ENCODE measurements at places on chromosomes 12 and 14. TPM values are rescaled to one million over a fixed set of nuclear protein-coding genes. Genes with fewer than 3 reads are reported as not detected.
A peak's percentile ranks its signal among the peaks of the same experiment; 100 is the strongest.

The GPR135 gene
- 1.8 TPM for total RNA-seq

The CLEC4E gene
- total RNA-seq: not detected

The PIP4P1 gene
- 31.3 TPM for total RNA-seq

The ACVR1B gene
- 8.8 TPM for total RNA-seq

The SRGAP1 gene
- total RNA-seq: not detected

The ACVRL1 gene
- not detected for total RNA-seq

DNA sequence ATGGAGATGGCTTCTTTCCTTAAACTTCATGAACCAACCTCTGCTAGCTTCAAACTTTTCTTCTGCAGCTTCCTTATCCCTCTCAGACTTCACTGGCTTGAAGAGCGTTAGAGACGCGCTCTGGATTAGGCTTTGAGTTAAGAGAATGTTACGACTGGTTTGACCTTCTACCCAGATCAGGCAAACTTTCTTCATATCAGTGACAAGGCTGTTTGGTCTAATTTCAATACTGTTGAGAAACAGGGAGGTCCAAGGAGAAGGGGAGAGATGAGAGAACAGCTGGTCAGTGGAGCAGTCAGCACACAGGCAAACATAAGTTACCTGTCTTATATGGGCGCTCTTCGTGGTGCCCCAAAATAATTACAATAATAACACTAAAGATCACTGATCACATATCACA lies 14.9 kb downstream of the SCAF11 start:
- peaks cover 48% of the 10 kb centered on the region for H3K4me1 ChIP-seq
- DNase-seq: no peak
- no peaks in the 10 kb centered on the region for H3K27me3 ChIP-seq
- H3K27ac ChIP-seq: no peak overlapping the region

DNA sequence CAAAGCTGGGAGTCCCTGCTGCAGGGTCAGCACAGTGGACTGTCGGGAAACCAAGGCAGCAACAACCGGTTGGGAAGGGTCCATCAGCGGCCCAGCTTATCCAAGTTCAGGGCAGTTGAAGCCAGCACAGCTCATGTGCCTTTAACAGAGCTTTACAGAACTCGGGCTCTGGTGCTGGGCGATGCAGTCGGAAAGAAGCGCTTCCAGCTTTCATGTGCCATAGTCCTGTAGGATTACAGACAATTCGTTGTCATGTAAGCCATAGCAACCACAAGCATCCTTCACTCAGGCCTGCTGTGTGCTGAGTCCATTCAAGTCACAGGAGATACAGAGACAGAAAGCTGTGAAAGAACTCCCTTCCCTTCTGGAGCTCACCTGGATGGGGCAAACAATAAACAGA lies 3.5 kb upstream of the FAM181A start:
- no peak overlapping the region for H3K27ac ChIP-seq
- H3K36me3 ChIP-seq: no peaks in the 10 kb centered on the region
- H3K27me3 ChIP-seq: peaks cover 7% of the 10 kb centered on the region
- H3K4me3 ChIP-seq: no peak overlapping the region

DNA sequence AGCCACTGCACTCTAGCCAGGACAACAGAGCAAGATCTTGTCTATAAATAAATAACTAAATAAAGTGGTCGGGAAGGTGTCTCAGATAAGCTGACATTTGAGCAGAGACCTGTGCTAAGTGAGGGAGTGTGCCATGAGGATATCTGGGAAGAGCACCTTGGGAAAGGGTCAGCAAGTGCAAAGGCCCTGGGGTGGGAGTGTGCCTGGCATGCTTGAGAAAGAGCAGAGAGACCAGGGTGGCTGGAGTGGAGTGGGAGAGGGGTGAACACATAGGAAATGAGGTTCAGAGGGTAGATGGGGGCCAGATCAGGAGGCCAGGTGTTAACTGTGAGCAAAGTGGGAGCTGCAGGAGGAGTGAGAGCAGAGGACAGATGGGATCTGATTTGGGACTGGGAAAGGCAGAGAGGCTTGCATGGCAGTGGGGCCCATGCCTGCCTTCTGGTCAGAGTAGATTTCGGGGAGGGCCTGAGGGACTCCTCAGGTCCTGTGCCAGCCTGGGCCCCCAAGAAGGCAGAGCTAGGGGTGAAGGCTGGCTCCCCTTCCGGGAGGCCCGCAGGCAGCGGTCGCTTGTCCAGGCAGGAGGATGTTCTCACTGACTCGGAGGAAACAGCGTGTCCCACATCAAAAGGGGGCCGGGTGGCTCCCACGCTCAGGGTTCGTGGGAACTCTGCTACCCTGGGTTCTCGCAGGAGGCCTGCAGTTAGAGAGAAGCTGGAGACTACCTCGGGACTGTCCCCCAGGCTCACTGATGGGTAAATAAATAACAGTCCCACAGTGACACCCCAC lies 32.6 kb downstream of the DTX1 start:
- peak overlapping the region; percentile 82 for H3K27ac ChIP-seq
- peaks cover 56% of the 10 kb centered on the region for H3K4me1 ChIP-seq
- peaks cover 2% of the 10 kb centered on the region for H3K27me3 ChIP-seq
- peak overlapping the region; percentile 43 for H3K4me3 ChIP-seq
- no peaks in the 10 kb centered on the region for H3K36me3 ChIP-seq
- DNase-seq: peak; percentile 69

- H3K4me3 ChIP-seq: no peak overlapping the region
- H3K36me3 ChIP-seq: peaks cover 5% of the 10 kb centered on the region
- H3K4me1 ChIP-seq: peaks cover 5% of the 10 kb centered on the region
- no peak for DNase-seq
- no peaks in the 10 kb centered on the region for H3K27me3 ChIP-seq
Measured at GRCh38 chr12:124780752-124781685, 82.6 kb downstream of the SCARB1 start.

GRCh38 chr12:109518820-109519665 lies 41.6 kb downstream of the UBE3B start:
- peaks cover 24% of the 10 kb centered on the region for H3K36me3 ChIP-seq
- H3K4me3 ChIP-seq: no peak overlapping the region
- no peaks in the 10 kb centered on the region for H3K4me1 ChIP-seq
- peak; percentile 73 for DNase-seq
- peak overlapping the region; percentile 40 for H3K27ac ChIP-seq

GRCh38 chr12:131755305-131756113 lies 44.6 kb downstream of the SFSWAP start:
- peak; percentile 48 for DNase-seq
- no peak overlapping the region for H3K27ac ChIP-seq
- H3K4me3 ChIP-seq: no peak overlapping the region
- no peaks in the 10 kb centered on the region for H3K27me3 ChIP-seq
- peaks cover 67% of the 10 kb centered on the region for H3K36me3 ChIP-seq

GRCh38 chr12:20628226-20628787 lies 66.8 kb upstream of the SLCO1C1 start:
- H3K27ac ChIP-seq: no peak overlapping the region
- H3K4me1 ChIP-seq: no peaks in the 10 kb centered on the region
- H3K4me3 ChIP-seq: no peak overlapping the region
- no peaks in the 10 kb centered on the region for H3K36me3 ChIP-seq
- no peaks in the 10 kb centered on the region for H3K27me3 ChIP-seq
- DNase-seq: no peak

GRCh38 chr12:20450591-20451180 lies 82.3 kb downstream of the PDE3A start:
- H3K36me3 ChIP-seq: no peaks in the 10 kb centered on the region
- no peaks in the 10 kb centered on the region for H3K4me1 ChIP-seq
- no peak for DNase-seq
- no peak overlapping the region for H3K27ac ChIP-seq
- H3K4me3 ChIP-seq: no peak overlapping the region

GRCh38 chr14:70700955-70701585 lies 59.4 kb downstream of the TTC9 start:
- no peak for DNase-seq
- H3K27ac ChIP-seq: no peak overlapping the region
- H3K4me3 ChIP-seq: no peak overlapping the region
- H3K36me3 ChIP-seq: no peaks in the 10 kb centered on the region

DNA sequence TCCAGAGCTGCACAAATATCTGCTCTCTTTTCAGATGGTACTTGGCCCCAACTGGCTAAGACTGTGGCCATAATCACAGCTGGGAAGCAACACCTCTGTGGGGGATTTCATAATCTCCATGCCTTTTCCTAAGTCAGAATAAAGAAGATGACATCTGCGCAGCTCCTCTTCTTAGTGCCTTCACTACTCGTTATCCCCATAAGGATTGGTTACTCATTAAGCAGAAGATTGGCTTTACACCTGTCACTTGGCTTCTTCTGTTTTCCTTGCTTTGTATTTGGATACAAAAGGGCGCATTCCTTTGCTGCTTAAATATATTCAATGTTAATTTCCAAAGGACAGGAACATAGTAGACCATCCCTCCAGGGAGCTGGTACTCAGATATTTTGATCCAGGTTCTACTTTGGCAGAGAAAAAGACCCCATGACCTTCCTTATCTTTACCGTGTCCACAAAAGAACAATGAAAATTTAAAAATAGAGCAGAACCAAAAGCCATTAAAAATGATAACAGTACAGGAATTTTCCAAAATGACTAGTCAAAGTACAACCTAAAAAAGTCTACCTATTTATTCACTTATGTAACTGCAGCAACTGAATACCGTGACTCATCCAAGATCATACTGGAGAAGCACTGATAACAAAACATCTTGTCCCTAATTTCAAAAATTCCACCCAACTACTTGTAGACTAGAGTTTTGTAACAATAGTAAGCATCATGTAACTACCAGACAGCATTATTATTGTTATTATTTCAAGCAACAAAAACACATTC lies 352.3 kb upstream of the TMPO start:
- no peaks in the 10 kb centered on the region for H3K27me3 ChIP-seq
- no peaks in the 10 kb centered on the region for H3K4me1 ChIP-seq

- peaks cover 1% of the 10 kb centered on the region for H3K36me3 ChIP-seq
- no peak overlapping the region for H3K4me3 ChIP-seq
- no peak overlapping the region for H3K27ac ChIP-seq
- H3K27me3 ChIP-seq: no peaks in the 10 kb centered on the region
- no peak for DNase-seq
Measured at GRCh38 chr14:105468621-105469241, 5.9 kb upstream of the CRIP2 start.

- no peaks in the 10 kb centered on the region for H3K36me3 ChIP-seq
- no peak for DNase-seq
- H3K27me3 ChIP-seq: peaks cover 5% of the 10 kb centered on the region
- H3K4me3 ChIP-seq: no peak overlapping the region
- H3K27ac ChIP-seq: no peak overlapping the region
Measured at GRCh38 chr12:2372178-2372577, 319.4 kb downstream of the CACNA1C start.

- no peaks in the 10 kb centered on the region for H3K36me3 ChIP-seq
- peaks cover 61% of the 10 kb centered on the region for H3K4me1 ChIP-seq
- no peak overlapping the region for H3K4me3 ChIP-seq
- H3K27me3 ChIP-seq: peaks cover 82% of the 10 kb centered on the region
- DNase-seq: no peak
Measured at GRCh38 chr12:57219205-57219992, 2.8 kb downstream of the NXPH4 start.

GRCh38 chr12:99824900-99825542 lies 159.7 kb downstream of the ANKS1B start:
- no peak overlapping the region for H3K27ac ChIP-seq
- no peak for DNase-seq
- no peaks in the 10 kb centered on the region for H3K4me1 ChIP-seq
- H3K36me3 ChIP-seq: no peaks in the 10 kb centered on the region
- H3K27me3 ChIP-seq: no peaks in the 10 kb centered on the region

- H3K36me3 ChIP-seq: no peaks in the 10 kb centered on the region
- H3K27me3 ChIP-seq: peaks cover 7% of the 10 kb centered on the region
- H3K4me1 ChIP-seq: no peaks in the 10 kb centered on the region
- no peak for DNase-seq
- H3K4me3 ChIP-seq: no peak overlapping the region
Measured at GRCh38 chr12:108345716-108346633, 6.9 kb upstream of the CMKLR1 start.

- no peak overlapping the region for H3K4me3 ChIP-seq
- no peaks in the 10 kb centered on the region for H3K36me3 ChIP-seq
- DNase-seq: no peak
- no peaks in the 10 kb centered on the region for H3K4me1 ChIP-seq
- H3K27me3 ChIP-seq: peaks cover 16% of the 10 kb centered on the region
- H3K27ac ChIP-seq: no peak overlapping the region
Measured at GRCh38 chr14:60204104-60204842, 39.1 kb upstream of the DHRS7 start.

DNA sequence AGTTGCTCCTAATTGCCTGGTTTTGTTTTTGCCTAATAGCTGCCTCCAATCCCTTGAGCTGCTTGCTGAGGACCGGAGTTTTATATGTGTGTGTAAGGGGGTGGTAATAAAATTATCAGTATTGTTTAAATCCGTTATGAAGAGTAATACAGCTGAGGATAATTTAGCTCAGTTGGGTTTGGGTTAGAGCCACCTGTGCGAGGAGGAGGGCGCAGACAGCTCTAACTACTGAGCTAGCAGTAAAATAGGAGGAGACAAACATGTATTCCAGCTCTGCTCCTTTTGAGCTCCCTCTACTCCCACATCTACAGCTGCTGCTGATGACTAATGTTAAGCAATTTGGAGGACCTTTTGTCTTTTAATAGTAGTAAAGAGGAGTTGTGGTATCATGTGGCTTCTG lies 61.5 kb downstream of the SPATS2 start:
- DNase-seq: no peak
- no peaks in the 10 kb centered on the region for H3K4me1 ChIP-seq
- H3K27ac ChIP-seq: no peak overlapping the region
- H3K27me3 ChIP-seq: no peaks in the 10 kb centered on the region
- peaks cover 2% of the 10 kb centered on the region for H3K36me3 ChIP-seq

DNA sequence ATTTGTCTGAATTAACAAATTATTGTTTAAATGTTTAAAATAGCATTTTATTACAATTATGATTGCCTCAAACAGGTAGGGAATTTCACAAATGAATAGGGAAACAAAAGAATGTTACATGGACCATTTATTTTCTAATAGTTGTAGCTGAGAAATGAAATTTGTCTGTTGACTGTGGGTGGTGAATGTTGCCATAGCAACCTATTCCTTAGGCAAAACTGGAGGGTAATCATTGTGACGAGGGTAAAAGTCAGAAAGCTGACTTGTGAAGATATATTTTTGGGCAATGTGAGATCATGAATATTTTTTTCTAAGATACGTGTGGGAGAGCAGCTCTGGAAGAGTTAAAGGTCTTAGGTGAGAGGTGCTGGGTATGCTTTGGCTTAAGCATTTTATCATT lies 24.2 kb upstream of the CLEC14A start:
- H3K27me3 ChIP-seq: peaks cover 6% of the 10 kb centered on the region
- H3K4me3 ChIP-seq: no peak overlapping the region
- DNase-seq: no peak
- no peaks in the 10 kb centered on the region for H3K4me1 ChIP-seq
- H3K27ac ChIP-seq: no peak overlapping the region
- H3K36me3 ChIP-seq: no peaks in the 10 kb centered on the region

GRCh38 chr12:107929436-107929835 lies 154.9 kb downstream of the ASCL4 start:
- no peaks in the 10 kb centered on the region for H3K36me3 ChIP-seq
- H3K27me3 ChIP-seq: peaks cover 10% of the 10 kb centered on the region
- no peak overlapping the region for H3K27ac ChIP-seq
- DNase-seq: no peak
- no peak overlapping the region for H3K4me3 ChIP-seq
